ENCODE measurements at places on chromosomes 2 and 18.

- DNase-seq: no peak
- no peak overlapping the region for H3K4me3 ChIP-seq
- H3K27me3 ChIP-seq: no peaks in the 10 kb centered on the region
- H3K27ac ChIP-seq: no peak overlapping the region
- H3K4me1 ChIP-seq: no peaks in the 10 kb centered on the region
- H3K36me3 ChIP-seq: peaks cover 2% of the 10 kb centered on the region
Observed at GRCh38 chr18:74905247-74905646, 303.7 kb downstream of the PTGR3 start.

DNA sequence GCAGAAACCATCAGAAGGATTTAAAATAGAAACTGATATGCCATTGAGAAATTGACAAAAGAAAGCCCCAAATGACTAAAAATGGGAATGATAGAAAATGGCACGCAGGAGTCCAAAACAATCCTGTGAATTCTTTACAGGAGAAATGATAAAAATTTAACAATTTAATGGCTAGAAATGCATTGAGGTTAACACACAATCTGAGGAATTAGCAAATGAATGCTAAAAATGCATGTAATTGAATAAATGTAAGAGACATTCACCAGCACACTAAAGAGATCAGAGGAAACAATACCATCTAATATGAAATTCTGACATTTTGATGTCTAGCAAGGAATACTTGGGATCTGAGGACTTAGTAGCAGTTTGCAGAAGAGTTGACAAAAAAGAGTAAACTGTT is 37.0 kb downstream of the MARCHF4 start:
- H3K4me1 ChIP-seq: no peaks in the 10 kb centered on the region
- H3K4me3 ChIP-seq: no peak overlapping the region
- no peaks in the 10 kb centered on the region for H3K36me3 ChIP-seq

DNA sequence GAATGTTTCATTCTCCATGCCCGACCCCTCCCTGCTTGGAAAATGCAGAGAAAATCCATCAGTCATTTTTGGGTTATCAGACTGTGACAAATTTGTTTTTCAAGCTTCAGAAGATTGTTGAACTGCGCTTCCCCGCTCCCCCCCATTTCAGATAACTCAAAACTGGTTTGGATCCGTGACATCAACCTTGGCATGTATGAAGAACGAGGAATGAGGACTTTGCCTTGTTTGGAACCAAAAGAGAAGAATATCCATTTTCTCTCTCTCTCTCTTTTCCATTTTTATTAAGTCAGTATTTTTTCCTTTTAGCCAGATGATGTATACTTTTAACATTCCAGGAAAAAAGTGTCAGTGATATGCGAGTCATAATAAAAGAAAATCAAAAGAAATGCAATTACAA is 171.6 kb downstream of the BCL2 start:
- no peak overlapping the region for H3K4me3 ChIP-seq
- H3K27ac ChIP-seq: no peak overlapping the region
- peaks cover 1% of the 10 kb centered on the region for H3K4me1 ChIP-seq

GRCh38 chr2:67213270-67213670 is 183.9 kb upstream of the ETAA1 start:
- H3K36me3 ChIP-seq: no peaks in the 10 kb centered on the region
- DNase-seq: no peak
- H3K4me3 ChIP-seq: no peak overlapping the region
- no peaks in the 10 kb centered on the region for H3K4me1 ChIP-seq

DNA sequence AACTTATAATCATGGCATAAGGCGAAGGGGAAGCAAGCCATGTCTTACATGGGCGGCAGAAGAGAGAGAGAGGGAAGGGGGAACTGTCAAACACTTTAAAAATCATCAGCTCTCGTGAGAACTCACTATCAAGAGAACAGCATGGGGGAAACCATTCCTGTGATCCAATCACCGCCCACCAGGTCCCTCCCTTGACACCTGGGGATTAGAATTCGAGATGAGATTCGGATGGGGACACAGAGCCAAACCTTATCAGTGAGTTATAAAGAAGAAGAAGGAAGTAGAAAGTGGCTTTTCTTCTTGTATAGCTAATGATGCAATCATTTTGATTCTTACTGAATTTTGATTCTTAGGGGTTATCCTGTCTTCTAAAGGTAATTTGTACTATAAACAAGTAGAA is 51.4 kb downstream of the SMCHD1 start:
- H3K4me3 ChIP-seq: no peak overlapping the region
- no peak overlapping the region for H3K27ac ChIP-seq
- H3K27me3 ChIP-seq: no peaks in the 10 kb centered on the region
- no peak for DNase-seq
- H3K36me3 ChIP-seq: peaks cover 7% of the 10 kb centered on the region

DNA sequence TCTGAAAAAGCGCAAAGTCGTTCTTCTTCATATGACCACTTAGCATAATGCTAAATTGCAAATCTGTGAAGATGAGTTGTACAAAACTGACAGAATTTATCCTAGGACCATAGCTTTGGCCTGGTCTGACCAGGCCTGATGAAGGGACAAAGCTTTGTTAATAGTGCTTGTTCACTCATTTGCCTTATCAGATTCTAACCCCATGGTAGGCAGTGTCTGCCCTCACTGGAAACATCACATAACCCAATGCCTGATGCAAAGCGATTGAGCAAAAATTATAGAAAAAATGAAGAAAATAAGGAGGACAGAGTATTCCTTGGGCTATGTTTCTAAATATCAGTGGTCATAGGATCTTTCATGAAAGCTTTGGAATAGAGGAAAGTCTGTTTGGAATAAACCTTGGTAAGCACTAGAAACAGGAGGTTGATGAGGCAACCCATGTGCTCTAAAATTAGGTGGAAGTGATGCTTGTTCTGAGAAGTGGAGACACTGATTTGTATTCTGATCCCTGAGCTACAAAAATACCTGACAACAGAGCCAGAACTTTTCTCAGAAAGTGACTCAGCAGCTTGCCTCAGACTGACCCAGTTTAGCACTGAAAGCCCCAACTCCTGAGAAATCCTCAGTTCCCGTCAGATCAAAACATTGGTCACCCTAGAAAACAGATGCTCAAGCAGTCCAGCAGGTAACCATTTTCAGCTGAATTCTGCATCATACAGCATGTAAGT is 131.4 kb upstream of the MAPRE2 start:
- H3K36me3 ChIP-seq: no peaks in the 10 kb centered on the region
- H3K27me3 ChIP-seq: no peaks in the 10 kb centered on the region
- no peak for DNase-seq
- no peak overlapping the region for H3K27ac ChIP-seq
- H3K4me3 ChIP-seq: no peak overlapping the region
- H3K4me1 ChIP-seq: no peaks in the 10 kb centered on the region

GRCh38 chr2:197237291-197238042 is 73.1 kb downstream of the ANKRD44 start:
- H3K4me3 ChIP-seq: no peak overlapping the region
- no peak overlapping the region for H3K27ac ChIP-seq
- H3K27me3 ChIP-seq: no peaks in the 10 kb centered on the region

- H3K36me3 ChIP-seq: no peaks in the 10 kb centered on the region
- peak within 1 kb of the TSS; percentile 68 for H3K27ac ChIP-seq
- H3K27me3 ChIP-seq: no peaks in the 10 kb centered on the region
- no peaks in the 10 kb centered on the region for H3K4me1 ChIP-seq
- H3K4me3 ChIP-seq: peak within 1 kb of the TSS; percentile 96
Observed at GRCh38 chr2:99489761-99490622, at the start of gene REV1. REV1 (minus strand) TSS chr2:99490017; CDS start chr2:99464975, 25,042 bp downstream.

DNA sequence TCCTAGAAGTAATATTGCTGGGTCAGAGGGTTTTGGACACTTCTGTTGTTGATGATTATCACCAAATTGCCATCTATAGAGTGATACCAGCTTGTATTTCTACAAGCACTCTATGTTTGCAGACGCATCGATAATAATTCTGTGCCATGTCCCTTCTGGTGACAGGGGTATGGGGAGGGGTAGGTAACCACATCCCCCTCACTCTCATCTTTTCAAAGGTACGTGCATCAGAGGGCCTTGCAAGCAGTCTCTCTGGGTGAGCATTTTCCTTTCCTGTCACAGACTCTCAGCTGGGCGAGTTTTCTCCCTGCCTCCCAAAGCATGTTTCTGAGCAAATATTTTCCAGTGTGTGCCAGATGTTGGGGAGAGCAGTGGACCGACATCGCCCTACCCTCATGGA is 98.0 kb downstream of the SMAD7 start:
- no peak overlapping the region for H3K27ac ChIP-seq
- peaks cover 1% of the 10 kb centered on the region for H3K36me3 ChIP-seq
- no peaks in the 10 kb centered on the region for H3K27me3 ChIP-seq
- no peaks in the 10 kb centered on the region for H3K4me1 ChIP-seq
- no peak for DNase-seq

GRCh38 chr2:70089220-70089982 is 2.1 kb downstream of the PCBP1 start:
- peak overlapping the region; percentile 31 for H3K27ac ChIP-seq
- peak; percentile 62 for DNase-seq
- H3K4me1 ChIP-seq: peaks cover 6% of the 10 kb centered on the region

GRCh38 chr2:68368654-68369336 is 3.7 kb downstream of the PLEK start:
- no peak overlapping the region for H3K4me3 ChIP-seq
- H3K27ac ChIP-seq: no peak overlapping the region
- no peaks in the 10 kb centered on the region for H3K27me3 ChIP-seq

GRCh38 chr2:156042895-156043294 is 289.6 kb downstream of the NR4A2 start:
- H3K27ac ChIP-seq: no peak overlapping the region
- no peaks in the 10 kb centered on the region for H3K4me1 ChIP-seq

DNA sequence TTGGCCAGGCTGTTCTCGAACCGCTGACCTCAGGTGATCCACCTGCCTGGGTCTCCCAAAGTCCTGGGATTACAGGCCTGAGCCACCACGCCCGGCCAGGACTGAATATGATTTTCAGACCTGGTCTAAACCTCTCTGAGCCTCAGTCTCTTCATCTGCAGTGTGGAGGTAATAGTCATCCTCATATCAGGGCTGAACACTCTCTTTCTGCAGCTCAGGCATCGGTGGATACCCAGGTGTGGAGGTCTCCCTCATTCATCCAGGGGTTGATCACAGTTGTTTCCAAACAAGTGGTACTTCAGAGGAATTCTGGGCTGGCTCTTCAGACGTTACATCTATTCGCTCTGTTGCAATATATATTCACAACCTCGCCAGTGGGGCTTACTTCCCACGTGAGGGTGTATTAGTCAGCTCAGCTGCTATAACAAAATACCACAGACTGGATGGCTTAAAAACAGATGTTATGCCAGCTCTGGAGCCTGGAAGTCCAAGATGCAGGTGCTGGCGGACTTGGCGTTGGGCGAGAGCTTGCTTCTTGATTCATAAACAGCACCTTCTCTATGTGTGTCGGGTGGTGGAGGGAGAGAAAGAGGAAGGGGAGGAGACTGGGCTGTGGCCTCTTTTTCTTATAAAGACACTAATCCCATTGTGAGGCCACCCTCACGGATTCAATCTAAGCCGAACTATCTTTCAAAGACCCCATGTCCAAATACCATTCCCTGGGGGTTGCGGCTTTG is 2.9 kb upstream of the MBP start:
- DNase-seq: no peak
- H3K27ac ChIP-seq: no peak overlapping the region
- H3K4me1 ChIP-seq: no peaks in the 10 kb centered on the region
- H3K27me3 ChIP-seq: no peaks in the 10 kb centered on the region

DNA sequence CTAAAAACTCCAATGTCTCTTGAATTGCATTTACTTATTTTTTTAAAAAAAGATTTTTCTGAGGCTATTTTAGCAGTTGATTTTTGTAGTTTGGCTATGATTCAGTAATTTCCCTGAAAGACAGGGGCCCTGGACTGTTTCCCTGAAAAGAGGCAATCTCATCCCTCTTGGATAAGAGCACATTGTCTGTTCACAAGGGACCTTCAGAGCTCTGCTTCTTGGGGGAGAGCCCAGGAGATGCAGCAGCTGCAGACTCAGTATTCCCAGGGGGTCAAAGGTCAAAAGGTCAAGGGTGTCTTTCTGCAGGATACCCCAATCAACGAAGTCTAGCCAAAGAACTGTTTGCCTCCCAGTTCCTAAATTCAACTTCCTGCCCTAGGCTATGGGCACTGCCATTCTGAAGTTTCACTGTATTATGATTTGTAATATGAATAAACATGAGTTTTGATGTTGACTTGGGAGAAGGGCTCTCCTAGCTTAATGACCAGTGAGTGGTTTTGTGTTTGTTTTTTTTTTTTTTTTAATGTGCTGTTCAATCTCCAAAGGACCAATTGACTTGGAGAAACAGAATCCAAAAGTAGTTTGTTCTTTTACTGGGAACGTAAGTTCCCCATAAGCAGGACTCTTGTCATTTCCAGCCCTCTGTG is 157.0 kb upstream of the SERPINE2 start:
- no peaks in the 10 kb centered on the region for H3K4me1 ChIP-seq
- peak; percentile 44 for DNase-seq
- no peak overlapping the region for H3K27ac ChIP-seq
- H3K4me3 ChIP-seq: no peak overlapping the region
- no peaks in the 10 kb centered on the region for H3K36me3 ChIP-seq
- H3K27me3 ChIP-seq: peaks cover 2% of the 10 kb centered on the region
